Breast epithelium (tissue), 4 donors: ENCODE measurements at places on chromosomes 7 and 10. TPM values are rescaled to one million over a fixed set of nuclear protein-coding genes. Genes with fewer than 3 reads are reported as not detected.

PPIF gene
- 39.3 TPM for total RNA-seq

DNA sequence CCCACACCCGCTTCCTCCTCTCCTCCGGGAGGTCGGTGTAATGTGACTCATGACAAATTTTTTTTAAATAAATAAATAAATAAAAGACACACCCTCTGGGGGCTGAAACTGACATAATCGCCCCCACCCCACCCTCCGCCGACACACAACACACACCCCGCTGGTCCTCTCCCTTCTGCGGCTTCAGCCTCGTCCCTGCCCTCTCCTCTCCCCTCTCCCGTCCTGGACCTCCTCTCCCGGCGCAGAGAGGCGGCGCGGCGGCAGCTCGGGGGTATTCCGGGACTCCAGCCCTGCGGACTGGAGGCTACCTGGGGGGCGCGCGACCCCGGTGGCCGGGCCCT lies 686 bp downstream of the ABI1 start:
- H3K27me3 ChIP-seq, result no peaks in the 10 kb centered on the region
- DNase-seq, result peak; percentile 71
- peak overlapping the region; percentile 99 for H3K27ac ChIP-seq
- H3K4me1 ChIP-seq, result no peaks in the 10 kb centered on the region

- H3K27ac ChIP-seq, result no peak overlapping the region
- DNase-seq, result no peak
- no peak overlapping the region for H3K4me3 ChIP-seq
- H3K36me3 ChIP-seq, result no peaks in the 10 kb centered on the region
- no peaks in the 10 kb centered on the region for H3K4me1 ChIP-seq
- H3K27me3 ChIP-seq, result no peaks in the 10 kb centered on the region
These were observed 888.2 kb downstream of the LRMDA start for GRCh38 chr10:76319661-76320060.

- H3K27me3 ChIP-seq, result no peaks in the 10 kb centered on the region
- no peak for DNase-seq
- no peak overlapping the region for H3K4me3 ChIP-seq
- H3K36me3 ChIP-seq, result no peaks in the 10 kb centered on the region
These were observed 50.9 kb downstream of the INPP5A start for GRCh38 chr10:132588301-132589013.

DNA sequence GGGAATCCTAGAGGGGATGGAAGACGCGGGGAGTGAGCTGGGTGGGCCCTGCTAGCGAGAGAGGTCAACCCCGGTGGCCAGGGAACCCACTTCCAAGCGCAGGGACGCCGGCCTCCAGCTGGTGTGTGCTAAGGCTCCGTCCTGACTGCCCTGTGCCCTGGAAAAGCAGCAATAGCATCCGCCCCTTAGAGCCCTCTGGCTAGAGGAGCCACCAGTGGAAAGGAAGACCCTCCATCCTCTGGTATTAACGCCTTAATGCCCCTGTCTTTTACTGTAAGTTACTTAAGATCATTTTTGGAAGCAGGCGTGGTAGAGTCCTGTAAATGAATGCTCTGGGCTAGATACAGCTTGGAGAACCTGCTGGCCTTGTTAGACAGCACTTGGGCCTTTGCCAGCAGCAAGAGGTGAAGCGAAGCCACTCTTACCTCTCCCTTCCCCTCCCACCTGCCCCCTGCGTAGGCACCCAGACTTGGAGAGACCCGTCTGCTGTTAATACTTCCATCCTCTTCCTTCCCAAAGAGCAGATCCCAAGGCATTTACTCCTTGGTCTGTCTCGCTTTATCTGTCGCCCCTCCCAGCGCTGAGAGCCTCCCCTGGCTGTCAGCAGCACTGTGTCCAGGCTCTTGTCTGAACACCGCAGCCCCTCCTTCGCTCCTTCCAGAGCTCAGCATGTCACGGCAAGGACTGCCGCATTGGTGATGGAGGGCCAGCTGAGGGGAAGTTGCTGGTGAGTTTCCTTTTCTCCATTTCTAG lies 4.6 kb downstream of the REPIN1 start:
- DNase-seq, result peak; percentile 73
- H3K4me1 ChIP-seq, result peaks cover 21% of the 10 kb centered on the region
- H3K4me3 ChIP-seq, result no peak overlapping the region
- peaks cover 9% of the 10 kb centered on the region for H3K36me3 ChIP-seq
- no peaks in the 10 kb centered on the region for H3K27me3 ChIP-seq
- H3K27ac ChIP-seq, result peak overlapping the region; percentile 72

GRCh38 chr10:816958-817357 lies 114.5 kb downstream of the LARP4B start:
- no peaks in the 10 kb centered on the region for H3K36me3 ChIP-seq
- H3K4me1 ChIP-seq, result no peaks in the 10 kb centered on the region
- DNase-seq, result no peak
- H3K27ac ChIP-seq, result no peak overlapping the region

GRCh38 chr7:43669286-43670081 lies 59.8 kb downstream of the COA1 start:
- no peak for DNase-seq
- no peak overlapping the region for H3K27ac ChIP-seq
- no peaks in the 10 kb centered on the region for H3K4me1 ChIP-seq
- no peaks in the 10 kb centered on the region for H3K36me3 ChIP-seq
- H3K4me3 ChIP-seq, result no peak overlapping the region
- no peaks in the 10 kb centered on the region for H3K27me3 ChIP-seq

GRCh38 chr10:7310076-7310475 lies 100.8 kb downstream of the SFMBT2 start:
- H3K4me1 ChIP-seq, result no peaks in the 10 kb centered on the region
- no peak for DNase-seq
- no peak overlapping the region for H3K27ac ChIP-seq
